Thyroid gland (tissue), 4 donors: ENCODE measurements at places on chromosomes 7 and 10. TPM values are rescaled to one million over a fixed set of nuclear protein-coding genes. Genes with fewer than 3 reads are reported as not detected.

XRCC2 gene
- 1.6 TPM for total RNA-seq

ZNF365 gene
- total RNA-seq = 1.2 TPM

SLC26A4 gene
- 223 TPM for total RNA-seq

TMEM26 gene
- 0.29 TPM for total RNA-seq

FXYD4 gene
- not detected for total RNA-seq

DNA sequence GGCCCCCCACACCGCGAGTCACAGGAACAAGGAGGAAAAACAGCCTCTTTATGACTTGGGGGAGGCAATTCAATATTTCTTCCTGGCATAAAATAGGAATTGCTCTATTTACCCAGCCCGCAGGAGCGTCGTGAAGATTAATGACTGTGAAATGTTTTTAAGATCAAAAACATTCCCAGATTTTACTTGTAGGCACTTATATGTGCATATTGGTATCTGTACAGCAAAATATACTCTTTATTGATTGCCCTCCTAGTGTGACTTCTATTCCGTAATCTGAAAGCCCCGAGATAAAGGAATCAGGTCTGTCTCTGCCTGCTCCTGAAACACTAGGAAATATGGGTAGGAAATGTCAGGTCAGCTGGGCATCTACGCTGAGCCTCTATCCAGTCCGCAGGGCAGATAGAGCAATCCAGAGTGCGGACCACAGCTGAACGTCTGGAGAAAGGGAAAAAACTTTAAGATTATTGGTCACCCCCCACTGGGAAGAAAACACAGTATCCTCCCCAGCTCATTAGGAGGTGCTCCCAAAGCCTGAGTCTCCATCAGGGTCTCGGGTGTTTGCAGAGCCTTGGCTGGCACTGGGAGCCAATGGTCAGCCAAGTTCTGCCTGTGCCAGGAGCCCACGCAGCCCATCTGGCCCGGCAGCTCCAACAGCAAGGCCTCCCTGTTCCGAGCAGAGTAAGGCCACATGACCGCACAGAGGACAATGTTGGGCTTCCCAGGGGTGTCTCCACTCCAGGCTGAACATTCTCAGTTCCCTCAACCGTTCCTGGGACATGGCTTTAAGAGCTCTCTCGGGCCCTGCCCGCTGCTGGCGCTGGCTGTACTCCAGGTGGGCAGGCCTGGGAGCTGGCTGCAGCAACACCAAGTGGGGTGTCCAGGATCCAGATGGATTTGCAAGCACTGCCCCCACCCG, 7.7 kb downstream of the CTBP2 start:
- DNase-seq = peak; percentile 97

GRCh38 chr10:77844713-77845445, 81.7 kb downstream of the DLG5 start:
- peak; percentile 84 for DNase-seq

- no peak for DNase-seq
Observed at GRCh38 chr7:18498341-18498740, 2.8 kb downstream of the HDAC9 start.

DNA sequence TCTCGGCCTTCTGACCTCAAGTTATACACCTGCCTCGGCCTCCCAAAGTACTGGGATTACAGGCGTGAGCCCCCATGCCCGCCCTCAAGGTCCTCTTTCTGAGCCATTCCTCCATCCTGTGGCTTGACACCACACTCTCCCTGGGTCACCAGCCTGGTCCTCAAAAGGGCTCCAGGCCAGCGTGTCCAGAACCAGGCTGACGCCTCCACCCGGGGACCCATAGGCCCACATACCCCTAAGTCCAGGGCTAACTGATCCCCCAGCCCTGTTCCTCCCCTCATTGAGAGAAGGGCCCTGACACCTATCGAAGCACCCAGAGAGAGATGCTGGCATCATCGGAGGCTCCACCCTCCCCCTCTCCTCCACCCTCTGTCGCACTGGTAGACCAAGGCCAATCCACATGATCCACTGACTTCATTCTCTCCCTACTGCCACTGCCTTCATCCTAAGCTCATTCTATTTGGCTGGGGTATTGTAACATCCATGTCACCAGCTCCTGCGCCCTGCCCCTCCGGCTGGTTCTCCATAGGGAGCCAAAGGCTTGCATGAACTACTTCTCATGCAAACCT, 46.7 kb downstream of the TMEM270 start:
- DNase-seq = no peak

DNA sequence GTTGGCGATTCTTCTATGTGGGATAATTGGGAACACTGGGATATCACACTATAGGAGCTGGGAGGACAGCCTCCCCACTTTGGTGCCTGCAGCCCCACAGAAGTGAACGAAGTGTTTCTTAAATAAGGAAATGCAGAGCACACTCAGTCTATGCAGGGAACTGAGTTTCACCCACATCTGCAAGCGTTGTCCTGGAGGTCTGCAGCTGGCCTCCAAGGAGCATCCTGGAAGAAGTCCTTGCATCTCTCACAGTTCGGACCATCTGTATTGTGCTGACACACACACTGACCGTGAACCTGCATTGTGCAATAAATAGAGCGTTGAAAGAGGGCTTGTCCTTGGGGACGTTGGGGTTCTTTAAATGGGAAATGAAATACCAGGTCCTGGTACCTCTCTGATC, 25.8 kb downstream of the LAMB4 start:
- no peak for DNase-seq

GRCh38 chr7:22482503-22482902, 17.5 kb downstream of the STEAP1B start:
- no peak for DNase-seq

GRCh38 chr7:33582533-33582932, 322.8 kb upstream of the BMPER start:
- DNase-seq = no peak

GRCh38 chr7:130595986-130596385, 72.6 kb downstream of the COPG2 start:
- no peak for DNase-seq

DNA sequence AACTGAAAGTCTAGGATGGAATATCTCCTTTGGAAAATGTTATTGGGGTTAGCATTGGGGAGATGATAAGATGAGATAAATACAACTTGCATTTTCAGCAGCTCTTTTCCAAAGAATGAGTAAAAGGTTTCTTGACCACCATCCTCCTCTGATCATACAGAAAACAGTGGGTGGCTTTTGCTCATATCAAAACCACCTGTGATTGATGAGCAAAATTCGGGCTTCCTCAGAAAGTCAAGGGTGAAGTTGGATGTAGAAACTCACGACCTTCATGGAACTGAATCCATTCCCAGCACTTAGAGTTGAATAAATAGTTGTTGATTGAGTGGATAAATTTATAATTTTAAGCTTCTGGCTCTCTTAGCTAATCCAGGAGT, 158.4 kb downstream of the DNAJB6 start:
- no peak for DNase-seq

DNA sequence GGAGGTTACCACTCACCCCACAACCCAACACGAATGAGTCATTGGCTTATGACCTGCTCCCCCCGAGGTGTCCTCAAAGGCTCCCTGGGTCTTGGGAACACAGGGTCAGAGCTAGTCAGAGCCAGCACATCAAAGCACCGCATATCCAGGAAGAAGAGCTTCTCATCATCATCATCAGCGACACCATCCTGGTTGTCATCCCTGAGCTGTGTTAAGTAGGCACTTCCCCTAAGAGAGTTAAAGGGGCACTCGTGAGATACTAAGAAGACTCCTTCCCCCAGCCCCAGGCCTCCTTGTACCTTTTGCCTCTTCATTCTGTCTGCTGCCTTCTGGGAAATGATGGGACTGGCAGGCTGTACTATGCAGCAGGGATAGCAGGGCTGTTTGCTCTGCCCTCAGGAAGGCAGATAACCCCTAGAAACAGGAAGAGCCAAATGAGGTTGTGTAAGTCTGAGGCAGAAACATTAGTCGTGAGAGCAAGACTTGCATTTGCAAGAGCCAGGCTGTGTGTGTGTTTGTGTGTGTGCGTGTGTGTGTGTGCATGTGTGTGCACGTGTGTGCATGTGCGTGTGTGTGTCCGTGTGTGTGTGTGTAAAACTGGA, 11.1 kb upstream of the CPA1 start:
- no peak for DNase-seq

DNA sequence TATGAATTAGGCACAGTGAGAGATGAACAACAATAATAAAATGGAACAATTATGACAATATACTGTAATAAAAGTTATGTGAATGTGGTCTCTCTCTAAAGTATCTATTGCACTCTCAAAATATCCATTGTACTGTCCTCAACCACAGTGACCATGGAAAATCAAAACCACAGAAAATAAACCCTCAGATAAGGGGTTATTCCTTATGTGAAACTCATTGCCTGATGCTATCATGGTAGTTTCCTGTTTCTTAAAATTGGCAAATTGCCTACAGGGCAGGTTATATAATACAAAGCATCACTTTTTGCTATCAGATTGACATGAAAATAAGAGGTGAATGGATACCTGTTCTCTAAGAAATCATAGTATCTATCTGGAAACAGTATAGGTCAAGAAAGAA, 3.8 kb downstream of the MCM10 start:
- no peak for DNase-seq

DNA sequence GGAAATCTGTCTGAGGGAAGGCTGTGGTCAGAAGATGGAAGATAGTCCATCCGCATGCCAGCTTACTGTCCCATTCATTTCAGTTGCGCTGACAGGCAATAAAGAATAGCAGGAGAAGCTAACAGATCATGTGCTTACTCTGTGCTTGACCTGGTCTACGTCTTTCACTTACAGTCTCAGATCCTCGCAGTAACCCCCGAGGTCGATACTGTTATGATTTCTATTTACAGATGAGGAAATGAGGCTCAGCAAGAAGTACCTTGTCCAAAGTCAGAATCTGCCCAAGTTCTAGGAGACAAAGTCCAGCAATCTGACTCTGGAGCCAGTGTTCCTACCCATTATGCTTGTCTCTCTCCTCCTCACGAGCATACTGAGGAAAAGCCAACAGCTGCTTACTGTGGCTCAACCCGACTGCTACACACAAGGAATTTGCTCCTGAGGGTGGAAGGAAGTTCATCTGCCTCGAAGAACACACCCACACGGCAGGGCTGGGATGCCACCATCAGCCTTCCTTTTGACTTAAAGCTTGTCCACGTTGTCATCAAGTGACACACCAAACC, 74.2 kb downstream of the MINPP1 start:
- DNase-seq = no peak

- DNase-seq = no peak
Observed at GRCh38 chr10:86942441-86943315, 14.7 kb downstream of the MMRN2 start.

DNA sequence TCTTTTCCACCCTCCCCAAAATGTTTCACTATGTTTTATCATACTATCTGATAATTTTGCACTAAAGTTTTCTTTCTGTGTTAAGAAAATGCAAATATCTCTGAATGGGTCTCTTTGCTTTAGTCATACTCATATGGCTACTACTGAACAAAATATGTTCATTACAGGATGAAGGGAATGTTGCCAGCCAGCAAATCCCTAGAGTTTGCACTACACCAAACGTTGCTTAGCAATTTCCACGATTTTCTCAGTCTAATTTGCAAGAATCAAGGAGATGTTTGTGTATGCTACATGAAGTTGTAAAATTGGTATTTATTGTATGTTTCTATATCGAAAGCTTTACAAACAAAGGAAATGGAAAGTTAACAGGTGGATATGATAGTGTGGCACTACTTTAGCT, 10.6 kb upstream of the MAGI2 start:
- no peak for DNase-seq

DNA sequence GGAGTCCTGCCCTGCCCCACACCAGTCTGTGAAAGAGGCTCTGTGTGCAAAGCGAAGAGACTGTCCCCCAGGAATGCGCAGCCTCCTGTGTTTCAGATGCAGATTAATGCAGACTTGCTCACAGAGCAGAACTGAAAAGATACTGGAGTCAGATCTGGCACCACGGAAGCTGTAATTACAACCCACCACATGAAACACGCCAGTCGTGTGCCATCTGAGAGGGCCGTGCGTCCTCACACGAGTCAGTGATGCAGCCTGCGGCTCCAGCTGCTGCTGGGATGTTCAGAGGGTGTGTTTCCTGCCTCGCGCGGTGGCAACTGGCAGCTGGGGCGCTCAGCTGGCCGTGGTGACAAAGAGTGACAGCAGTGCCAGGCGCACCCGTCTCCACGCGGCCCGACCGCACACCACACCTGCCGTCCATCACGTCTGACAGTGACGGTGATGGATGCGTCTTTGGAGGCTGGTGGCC, 50.0 kb downstream of the NKX6-2 start:
- no peak for DNase-seq

- DNase-seq = peak; percentile 31
Observed at GRCh38 chr10:104327745-104328645, 10.3 kb downstream of the ITPRIP start.

GRCh38 chr10:13984647-13985155, 346.0 kb downstream of the FRMD4A start:
- no peak for DNase-seq

DNA sequence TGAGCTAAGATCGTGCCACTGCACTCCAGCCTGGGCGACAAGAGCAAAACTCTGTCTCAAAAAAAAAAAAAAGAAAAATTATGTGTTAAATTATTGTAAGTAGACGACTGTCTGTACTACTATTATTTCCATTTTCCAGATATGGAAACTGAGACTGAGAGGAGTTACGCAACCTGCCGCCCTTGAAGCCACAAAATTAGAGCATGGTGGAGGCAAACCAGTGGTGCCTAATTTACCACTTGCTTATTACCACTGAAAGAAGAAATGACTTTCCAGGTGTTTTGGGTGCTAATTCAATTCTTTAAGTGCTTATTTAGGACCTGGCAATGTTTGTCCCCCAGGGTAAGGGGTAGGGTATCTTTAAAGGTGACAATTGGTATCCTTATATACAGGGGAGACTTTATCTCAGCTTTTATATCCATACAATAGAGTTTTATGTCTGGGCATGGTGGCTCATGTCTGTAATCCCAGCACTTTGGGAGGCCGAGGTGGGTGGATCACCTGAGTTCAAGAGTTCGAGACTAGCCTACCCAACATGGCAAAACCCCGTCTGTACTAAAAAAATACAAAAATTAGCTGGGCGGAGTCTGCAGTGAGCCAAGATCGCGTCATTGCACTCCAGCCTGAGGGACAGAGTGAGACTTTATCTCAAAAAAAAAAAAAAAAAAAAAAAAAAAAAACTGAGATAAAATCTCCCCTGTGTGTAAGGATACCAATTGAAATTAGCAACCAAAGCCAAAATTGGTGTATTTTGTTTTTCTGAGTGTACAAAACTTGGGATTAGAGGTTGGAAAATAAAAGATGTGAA, 16.6 kb upstream of the CAMK1D start:
- DNase-seq = no peak

DNA sequence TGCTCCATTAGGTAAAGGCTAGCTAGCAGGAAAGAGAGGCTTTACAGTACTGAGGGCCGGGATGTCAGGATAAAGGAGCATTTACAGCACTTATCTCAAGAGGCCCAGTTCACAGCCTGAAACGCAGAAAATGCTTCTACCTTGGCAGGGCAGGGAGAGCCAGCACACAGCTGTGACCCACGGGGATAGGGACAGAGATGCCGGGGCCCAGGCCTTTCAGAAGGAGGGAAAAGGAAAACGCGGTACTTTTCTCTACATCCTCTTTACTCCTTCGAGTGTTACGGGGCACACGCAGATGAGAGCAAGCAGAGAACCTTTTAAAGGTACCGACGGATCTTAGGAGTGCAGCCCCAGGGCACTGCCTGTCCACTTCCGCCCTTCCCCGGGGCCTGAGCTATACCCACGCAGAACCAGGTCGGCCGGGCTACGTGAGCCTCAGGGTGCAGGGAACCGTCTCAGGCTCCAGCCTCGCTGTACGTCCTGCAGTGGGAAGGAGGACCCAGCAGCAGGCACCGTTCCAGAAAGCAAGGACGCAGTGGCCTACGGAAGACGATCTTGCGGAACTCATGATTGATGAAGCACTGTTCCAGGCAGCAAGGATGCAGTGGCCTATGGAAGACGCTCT, 232.3 kb downstream of the ELFN1 start:
- no peak for DNase-seq

- peak; percentile 9 for DNase-seq
Observed at GRCh38 chr10:88526501-88527105, 56.5 kb downstream of the RNLS start.

- peak; percentile 69 for DNase-seq
Observed at GRCh38 chr10:110671788-110672579, 27.8 kb downstream of the RBM20 start.
